ENCODE measurements at places on chromosomes 6 and 20.
A peak's percentile ranks its signal among the peaks of the same experiment; 100 is the strongest.

DNA sequence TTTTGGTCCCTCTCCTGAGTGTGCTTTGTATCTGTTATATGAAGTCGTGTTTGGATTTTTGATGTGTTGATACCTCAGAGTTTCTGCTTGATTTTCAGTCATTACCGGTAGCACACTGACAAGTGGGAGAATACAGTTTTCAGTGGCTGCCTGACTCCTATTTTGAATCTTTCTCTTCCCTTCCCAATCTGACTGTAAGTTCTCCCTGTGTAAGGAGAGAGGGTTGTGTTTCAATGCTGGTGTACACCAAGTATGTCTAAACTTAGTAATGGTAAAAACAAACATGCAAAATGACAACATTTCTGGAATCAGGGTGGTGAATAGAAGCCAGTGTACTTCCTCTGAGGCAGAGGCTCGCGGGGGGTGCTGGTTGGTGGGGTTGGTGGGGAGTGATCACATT, 103.4 kb downstream of the HIVEP1 start:
- DNase-seq: no peak

- no peak for DNase-seq
Observed at GRCh38 chr20:9108260-9108659, 39.4 kb downstream of the PLCB4 start.

DNA sequence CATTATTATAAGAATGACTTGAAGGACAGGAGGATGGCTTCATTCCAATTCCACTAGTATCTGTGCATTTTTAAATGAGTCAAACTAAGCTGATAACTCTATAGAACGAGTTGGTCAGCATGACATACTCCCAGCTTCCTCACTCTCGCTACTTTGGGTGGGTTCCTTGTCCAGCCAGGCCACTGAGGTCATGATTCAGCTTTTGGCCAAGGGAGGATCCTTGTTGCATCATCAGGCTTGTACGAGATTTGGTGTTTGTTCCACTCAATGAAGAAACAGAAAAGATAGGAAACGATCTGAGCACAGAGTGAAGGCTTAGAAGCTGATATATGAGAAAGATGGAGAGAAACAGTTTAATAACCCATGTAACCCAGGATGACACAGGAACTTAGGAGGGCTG, 19.8 kb downstream of the NEDD9 start:
- DNase-seq: no peak

DNA sequence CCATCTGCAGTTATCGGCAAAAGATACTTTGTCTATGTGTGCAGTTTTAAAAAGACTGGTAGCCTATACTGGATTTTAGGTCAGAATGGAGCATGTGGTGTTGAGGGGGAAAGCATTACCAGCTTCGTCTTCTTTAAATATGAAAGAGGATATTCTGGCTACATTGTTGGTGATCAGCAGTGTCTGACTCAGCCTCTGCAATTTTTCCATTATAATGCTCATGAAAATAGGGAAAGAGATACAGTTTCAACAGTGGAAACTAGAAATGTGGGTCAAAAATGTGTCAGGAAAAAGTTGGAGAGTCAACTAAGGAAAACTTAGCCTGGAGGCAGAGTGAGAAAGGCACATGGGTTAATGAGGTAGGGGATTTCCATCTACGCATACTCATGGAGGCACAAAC, 45.2 kb downstream of the HDGFL1 start:
- DNase-seq: no peak

DNA sequence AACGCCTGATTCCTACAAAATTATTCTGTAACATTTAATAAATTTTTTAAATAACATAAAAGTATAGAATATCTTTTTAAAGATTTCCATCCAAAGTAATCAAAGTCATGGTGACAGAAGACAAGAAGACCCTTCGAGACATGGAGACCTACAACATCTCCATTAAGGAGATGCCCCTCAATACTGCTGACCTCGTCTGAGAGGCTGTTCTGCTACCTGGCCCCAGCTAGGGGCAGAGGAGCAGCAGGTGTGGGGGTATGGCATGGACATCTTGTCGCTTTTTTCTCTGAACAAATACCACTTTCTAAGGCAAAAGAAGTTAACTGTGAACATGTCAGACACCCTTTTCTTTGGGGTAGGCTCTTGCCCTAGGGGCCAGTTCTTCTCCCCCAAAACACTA, 44.1 kb downstream of the BLOC1S5 start:
- DNase-seq: no peak

DNA sequence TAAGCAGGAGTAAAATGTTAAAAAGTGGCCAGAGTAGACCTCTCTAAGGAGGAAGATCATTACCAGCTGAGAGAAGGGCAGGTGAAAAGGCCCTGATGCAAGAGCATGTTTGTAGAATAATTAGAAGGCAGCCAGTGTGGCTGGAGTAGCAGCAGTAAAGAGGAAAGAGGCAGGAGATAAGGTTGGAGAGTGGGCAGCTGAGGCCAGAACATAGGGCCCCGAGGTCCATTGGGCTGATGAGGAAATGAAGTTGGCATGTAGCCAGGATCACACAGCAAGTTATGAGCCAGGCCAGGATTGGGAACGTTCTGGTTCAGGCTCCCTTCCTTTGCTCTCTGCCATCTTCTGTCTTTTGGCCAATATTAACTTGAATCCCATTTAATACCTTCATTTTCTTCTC, 51.6 kb downstream of the RALY start:
- no peak for DNase-seq

- no peak for DNase-seq
Observed at GRCh38 chr20:44850272-44850671, 35.2 kb upstream of the YWHAB start.

GRCh38 chr6:54813892-54814291, 32.7 kb upstream of the FAM83B start:
- DNase-seq: no peak

GRCh38 chr6:41963371-41963770, 21.8 kb upstream of the CCND3 start:
- DNase-seq: no peak

- peak; percentile 63 for DNase-seq
Observed at GRCh38 chr20:57282670-57283361, 16.4 kb upstream of the BMP7 start.

GRCh38 chr6:41560431-41561192, 14.4 kb downstream of the FOXP4 start:
- no peak for DNase-seq

Measured in anterior cingulate cortex (tissue), 58 donors.